Kidney epithelial cell (primary cell): ENCODE measurements at places on chromosomes 6 and 20.

DNA sequence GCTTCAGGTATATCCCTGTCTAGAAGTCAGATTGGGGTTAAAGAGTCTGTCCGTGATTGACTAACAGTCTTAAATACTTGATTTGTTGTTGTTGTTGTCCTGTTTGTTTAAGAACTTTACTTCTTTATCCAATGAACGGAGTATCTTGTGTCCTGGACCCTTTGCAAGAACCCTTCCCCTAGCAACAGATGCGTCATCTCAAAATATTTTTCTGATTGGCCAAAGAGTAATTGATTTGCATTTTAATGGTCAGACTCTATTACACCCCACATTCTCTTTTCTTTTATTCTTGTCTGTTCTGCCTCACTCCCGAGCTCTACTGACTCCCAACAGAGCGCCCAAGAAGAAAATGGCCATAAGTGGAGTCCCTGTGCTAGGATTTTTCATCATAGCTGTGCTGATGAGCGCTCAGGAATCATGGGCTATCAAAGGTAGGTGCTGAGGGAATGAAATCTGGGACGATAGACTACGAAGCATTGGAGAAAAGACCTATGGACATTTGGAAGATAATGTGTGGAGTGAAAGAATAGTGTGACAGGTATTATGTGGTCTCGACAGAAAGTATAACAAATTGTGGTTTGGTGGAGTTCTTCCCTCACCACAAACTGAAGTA, at the start of gene HLA-DRA:
Gene HLA-DRA, plus strand, starts transcription at position 286 of the 613 bp plus-strand sequence. Its CDS starts 64 bp downstream, at position 350.
- no peak for DNase-seq

DNA sequence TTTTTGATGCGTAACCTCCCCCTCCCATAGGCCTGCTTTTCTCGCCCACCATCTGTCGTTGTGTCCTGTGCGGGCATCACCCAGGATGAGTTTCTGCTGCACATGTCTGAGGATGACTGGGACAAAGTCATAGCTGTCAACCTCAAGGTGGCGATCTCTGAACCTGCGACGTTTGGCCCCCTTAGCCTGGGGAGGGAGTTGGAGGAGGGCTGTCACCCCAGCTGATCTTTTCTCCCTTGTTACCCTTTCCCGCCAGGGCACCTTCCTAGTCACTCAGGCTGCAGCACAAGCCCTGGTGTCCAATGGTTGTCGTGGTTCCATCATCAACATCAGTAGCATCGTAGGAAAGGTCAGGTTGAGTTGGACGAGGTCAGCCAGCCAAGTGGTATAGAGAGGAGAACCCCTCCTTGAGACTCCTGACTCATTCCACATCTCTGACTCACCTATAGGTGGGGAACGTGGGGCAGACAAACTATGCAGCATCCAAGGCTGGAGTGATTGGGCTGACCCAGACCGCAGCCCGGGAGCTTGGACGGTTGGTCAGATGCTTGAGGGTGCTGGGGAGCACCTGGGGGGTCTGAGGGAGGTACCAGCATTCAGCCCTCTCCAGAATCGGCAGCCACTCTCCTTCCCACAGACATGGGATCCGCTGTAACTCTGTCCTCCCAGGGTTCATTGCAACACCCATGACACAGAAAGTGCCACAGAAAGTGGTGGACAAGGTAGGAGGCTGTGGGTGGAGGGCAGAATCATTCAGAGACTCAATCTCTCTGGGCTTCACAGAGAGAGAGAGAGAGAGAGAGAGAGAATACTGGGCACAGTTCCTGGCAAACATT, 954 bp downstream of the HSD17B8 start:
- peak; percentile 64 for DNase-seq

- DNase-seq: no peak
Observed at GRCh38 chr6:118913161-118913560, 19.2 kb downstream of the ASF1A start.

- DNase-seq: no peak
Observed at GRCh38 chr6:161844804-161845203, 570.9 kb upstream of the AGPAT4 start.

DNA sequence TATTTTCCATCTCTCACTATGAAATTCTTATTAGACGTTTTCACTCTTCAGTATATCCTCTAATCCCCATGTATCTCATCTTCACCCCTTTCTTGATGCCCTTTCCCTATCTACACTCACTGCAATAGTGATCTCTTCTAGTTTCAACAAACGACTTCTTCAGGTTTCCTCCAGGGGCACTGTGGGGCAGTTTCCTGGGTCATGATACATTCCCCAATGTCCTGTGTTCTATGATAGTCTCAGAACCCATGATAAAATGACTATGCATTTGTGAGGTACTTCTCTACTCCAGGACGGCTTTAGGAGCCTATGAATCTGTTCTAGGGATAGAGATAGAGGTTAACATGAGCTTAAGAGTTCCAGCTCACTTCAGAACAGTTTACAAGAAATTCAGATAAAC, 183.3 kb downstream of the FOXC1 start:
- DNase-seq: no peak

DNA sequence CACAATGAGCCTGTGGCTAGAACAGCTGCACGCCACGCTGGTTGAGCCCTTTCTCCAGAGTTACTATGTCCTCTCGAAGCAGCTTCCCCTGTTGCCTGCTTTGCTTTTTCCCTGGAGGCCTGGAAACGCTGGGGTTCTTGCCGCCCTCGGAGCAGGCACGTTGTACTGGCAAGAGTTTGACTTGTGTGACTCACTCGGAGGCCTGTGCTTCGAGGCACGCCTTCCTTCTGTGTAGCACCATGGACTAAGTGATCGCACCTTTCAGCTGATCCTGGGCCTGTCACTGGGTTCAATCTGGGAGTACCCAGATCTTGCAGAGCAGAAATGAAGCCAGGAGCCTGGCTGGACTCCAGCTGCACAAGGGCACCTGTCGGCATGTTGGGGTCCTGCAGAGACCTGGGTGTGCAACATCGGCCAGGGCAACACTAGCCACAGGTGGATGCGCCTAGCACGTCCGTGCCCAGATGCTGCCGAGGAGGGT, 5.2 kb downstream of the INSM1 start:
- no peak for DNase-seq

DNA sequence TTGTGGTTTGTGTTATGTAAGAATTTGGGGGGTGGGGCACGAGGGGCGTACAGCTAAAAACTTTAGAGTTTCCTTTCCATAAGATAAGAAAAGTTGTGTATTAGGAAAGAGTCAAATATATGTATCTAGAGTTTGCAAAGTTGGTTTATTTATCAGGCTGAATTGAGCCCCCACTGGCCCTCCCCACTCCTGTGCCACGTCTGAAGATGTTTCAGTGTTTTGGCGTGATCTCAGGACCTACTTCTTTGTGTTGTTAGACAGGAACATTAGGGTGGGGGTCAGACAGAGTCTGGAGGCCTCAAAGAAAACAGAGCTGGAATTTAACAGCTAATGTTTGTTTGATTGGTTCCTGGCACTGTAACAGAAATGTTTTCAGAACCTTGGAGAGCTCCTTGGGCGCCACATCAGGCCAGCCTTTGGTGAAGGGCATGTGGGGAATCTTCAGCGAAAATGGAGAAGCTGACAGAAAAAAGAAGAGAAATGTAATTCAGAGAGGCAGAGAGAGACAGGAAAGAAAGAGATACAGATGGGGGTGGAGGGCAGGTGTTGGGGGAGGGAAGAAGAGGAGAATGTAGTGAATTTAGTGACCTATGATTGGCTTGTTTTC, 674 bp downstream of the NRSN1 start:
- peak; percentile 9 for DNase-seq

DNA sequence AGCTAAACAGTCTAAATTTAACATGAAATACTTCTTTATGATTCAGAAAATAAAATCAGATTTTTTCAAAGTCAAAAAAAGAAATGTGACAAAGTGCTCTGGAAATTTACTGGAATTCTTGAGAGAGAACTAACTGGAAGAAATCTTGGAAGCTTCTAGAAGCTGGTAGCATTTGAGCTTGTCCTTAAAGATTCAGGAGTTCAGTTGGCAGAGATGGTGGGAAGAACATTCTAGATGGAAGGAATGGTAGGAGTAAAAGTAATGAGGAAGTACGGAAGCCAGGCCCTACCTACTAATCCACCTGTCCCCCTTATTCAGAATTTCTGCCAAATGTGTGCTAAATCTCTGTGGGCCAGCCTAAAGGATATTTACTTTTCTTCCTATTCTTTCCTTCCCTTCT, 21.2 kb downstream of the RALY start:
- DNase-seq: no peak

DNA sequence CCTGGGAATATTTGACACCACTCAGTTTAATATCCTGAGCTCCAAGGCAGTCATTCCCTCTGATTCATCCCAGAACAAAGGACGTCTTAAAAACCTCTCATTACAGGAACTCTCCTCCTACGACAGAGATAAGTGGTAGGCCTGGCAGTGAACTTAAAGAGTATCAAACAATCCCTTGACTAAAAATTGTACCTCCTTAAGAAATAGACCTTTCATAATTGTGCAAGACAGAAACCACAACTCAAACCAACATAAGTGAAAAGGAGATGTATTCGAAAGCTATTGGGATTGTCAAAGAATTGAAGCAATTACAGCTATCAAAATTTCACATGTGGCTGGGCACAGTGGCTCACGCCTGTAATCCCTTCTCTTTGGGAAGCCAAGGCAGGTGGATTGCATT, 19.1 kb upstream of the BNIP5 start:
- no peak for DNase-seq

DNA sequence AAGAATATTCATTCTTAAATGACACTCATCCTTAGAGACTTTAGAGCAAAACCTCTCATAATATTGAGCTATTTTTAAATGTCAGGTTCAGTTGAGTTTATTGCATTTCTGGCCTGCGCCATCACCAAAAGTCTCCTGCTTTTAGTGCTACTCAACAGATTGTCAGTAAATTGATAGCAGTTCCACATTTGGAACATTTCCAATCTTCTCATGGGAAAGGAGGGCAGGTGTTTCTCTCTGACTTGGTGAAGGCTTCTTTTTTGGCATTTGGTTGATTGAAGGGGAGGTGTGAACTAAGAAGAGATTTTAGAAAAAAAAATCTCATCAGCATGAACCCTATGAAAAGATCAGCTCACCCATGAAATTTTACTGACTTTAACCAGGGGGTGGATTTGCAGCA, 125.9 kb upstream of the INSM1 start:
- no peak for DNase-seq

GRCh38 chr6:140064366-140064765, 689.9 kb upstream of the CITED2 start:
- no peak for DNase-seq

- DNase-seq: peak; percentile 52
Observed at GRCh38 chr6:159969921-159970320, 1.0 kb downstream of the IGF2R start.

DNA sequence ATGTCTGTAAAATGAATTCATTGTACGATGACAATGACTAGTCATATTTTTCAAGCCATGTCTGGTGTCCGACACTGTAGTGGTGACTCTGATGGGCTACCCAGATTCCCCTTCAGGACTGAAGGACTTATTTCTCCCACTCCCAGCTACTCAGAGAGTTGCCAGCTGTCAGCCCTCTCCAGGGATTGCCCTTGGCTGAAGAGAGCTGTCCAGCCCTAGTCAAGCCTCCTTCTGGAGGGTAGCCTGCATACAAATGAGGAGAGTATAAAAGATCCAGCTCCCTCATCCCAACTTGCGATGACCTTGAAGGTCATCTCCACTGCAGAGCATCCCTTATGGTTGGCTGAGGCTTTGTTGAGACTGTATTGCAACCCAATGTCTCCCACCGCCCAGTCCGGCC, 29.9 kb downstream of the JPH2 start:
- no peak for DNase-seq

DNA sequence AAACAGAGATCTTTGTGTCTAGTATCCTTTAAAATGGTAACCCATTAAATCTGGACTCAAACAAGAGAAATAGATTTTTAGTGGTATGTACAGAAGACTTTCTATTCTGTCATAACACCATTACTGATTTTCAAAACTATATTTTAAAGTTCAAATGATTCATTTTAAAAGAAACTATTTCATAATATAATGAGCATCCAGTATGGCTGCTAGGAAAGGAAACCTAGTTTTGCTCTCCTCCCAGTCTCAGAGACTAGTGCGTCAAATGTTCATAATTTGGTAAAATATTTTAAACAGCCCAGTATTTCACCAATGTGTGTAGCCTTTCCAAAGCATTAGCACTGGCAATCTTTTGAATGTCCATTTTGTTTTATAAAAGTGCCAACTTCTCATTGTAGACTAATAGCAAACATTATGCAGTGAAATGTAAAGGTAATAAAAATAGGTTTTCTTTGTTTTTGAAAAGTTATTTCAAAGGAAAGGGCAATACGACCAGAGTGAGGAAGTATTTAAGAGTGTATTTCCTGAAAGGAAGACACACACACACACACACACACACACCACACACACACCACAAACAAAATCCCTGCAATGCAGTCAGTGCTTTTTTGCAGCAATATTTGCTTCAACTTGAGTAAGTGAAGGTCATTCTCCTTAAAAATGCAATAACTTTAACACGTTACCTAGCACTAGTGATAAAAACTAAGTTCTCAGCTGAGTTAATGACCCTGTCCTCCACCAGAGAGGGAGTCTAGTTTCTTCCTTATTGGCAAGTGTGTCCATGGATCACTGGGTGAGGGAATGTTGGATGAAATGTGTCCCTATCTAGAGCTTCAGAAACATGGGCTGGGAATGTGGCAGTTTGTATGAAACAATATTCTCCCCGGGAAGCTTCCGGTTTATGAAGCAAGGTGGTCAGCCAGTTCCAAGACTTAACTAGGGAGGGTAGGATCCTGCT, 4.6 kb downstream of the PPP1R3G start:
- DNase-seq: no peak

- no peak for DNase-seq
Observed at GRCh38 chr6:21587179-21587960, 6.2 kb upstream of the SOX4 start.

GRCh38 chr20:3716195-3716834, 3.9 kb upstream of the SIGLEC1 start:
- no peak for DNase-seq

GRCh38 chr6:130906736-130907381, 79.7 kb downstream of the SMLR1 start:
- no peak for DNase-seq

GRCh38 chr20:8424010-8424409, 291.9 kb downstream of the PLCB1 start:
- no peak for DNase-seq

- no peak for DNase-seq
Observed at GRCh38 chr6:2232445-2232844, 13.0 kb downstream of the GMDS start.

DNA sequence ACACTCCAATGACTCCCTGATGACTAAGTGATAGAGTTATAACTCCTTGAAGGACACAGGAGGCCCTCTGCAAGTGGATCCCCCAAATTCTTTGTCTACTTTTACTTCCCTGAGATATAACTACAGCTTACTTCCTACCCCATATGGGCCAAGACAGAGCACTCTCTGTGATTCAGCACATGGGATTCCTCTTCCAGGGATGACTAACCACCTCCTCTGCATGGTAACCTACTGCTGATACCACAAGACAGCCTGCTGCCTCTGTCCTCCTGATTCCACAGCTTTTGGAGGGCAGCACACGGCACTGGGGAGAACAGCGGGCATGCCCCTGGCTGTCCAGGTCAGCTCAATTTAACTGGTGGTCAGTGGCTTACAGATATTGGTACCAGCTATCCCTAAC, 675.7 kb upstream of the AGPAT4 start:
- no peak for DNase-seq

DNA sequence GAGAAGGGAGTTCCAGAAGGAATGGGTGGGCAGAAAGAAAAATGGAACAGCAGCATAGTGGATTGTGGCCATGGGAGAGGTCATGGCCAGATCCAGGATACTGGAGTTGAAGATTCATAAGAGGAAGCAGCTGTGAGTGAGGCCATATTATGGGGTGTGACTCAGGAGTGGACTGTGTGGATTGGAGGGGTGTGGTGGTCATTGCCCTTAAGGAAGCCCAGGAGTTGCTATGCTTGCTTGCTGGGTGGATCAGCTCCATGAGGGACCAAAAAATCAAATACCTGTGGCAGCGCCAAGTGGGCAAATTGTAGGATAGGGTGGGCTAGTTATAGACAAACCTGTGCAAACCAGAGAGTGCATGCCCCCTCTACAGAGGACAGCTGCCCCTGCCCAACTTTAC, 18.3 kb downstream of the LRRC1 start:
- DNase-seq: no peak
